Stimulated activated CD4-positive, alpha-beta T cell treated with anti-CD3 and anti-CD28 coated beads, Interleukin-15, amount 100 ng/mL, for 1 hour (primary cell): ENCODE measurements at places on chromosomes 6 and 20.
A peak's percentile ranks its signal among the peaks of the same experiment; 100 is the strongest.

GRCh38 chr6:13248053-13248452 is 80.3 kb downstream of the TBC1D7 start:
- DNase-seq: no peak

DNA sequence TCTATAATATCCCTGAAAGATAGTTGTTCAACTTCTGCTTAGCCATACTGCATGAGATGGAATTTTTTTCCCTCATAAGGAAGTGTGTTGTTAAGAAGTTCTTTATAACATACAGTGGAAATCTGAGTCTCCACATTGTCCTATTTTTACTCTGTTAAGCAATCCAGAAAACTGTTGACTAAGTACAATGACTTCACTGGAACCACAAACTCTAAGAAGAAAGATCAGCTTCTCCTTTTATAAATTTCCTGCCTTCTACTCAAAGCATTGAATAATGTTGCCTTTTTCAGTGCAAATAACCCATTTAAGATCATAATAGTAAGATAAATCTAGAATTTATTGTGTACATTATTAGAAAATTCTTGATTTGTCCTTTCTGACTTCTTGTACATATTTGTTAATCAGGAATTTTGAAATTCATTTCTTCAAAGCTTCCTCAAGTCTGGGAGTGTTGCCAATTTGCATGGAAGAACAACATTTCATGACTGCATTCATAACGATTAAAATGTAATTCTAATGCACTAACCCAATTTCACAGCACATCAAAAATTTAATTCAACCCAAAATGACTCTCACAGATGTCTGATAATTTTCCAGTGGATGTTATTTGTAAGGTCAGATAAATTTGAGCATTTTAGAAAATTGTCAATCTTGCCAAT is 45.6 kb upstream of the ANKEF1 start:
- no peak for DNase-seq

DNA sequence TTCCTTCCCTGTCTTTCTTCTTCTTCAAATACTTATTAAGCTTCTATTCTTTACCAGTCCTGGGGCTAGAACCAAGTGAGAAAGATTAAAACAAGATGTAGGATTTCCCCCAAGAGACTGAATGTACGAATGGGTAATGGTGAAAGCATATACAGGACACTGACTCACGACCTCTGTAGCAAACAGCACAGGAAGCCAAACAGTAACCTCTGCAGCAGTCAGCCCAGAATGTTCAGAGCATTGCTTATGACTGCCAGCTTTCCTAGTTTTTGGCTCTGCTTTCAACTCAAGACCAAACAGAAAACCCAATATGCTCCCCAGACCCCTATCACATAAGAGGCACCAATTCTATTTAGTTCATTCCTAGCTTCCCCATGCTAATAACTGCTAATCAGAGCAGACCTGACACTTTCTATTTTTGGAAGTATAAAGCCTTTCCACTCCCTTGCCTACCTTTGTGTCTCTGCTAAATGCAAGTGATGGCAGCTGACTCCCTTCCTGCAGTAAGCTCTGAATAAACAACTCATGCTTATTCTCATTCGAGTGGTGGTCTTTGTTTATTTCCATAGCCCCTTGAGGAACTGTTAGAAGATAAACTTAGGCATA is 690.6 kb downstream of the EPM2A start:
- DNase-seq: no peak

- no peak for DNase-seq
Observed at GRCh38 chr6:16301511-16301910, 63.1 kb downstream of the GMPR start.

DNA sequence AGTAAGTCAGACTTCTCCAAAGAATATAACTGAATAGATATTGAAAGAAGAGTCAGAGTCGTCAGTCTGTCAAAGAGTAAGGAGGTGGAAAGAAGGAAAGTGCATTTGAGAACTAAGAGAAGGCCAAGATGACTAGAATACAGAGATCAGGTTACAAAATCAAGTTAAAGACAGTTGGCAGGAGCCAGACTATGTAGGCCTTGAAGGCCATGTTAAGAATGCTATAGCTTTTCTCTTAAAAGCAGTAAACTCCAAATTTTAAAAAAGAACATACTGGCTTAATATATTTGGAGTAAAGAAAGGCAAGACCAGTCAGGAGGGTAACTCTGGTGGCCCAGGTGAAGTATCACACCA is 68.8 kb downstream of the IBTK start:
- DNase-seq: no peak

GRCh38 chr6:19578481-19578880 is 258.7 kb upstream of the ID4 start:
- no peak for DNase-seq

- no peak for DNase-seq
Observed at GRCh38 chr20:13778827-13779226, 5.9 kb downstream of the ESF1 start.

DNA sequence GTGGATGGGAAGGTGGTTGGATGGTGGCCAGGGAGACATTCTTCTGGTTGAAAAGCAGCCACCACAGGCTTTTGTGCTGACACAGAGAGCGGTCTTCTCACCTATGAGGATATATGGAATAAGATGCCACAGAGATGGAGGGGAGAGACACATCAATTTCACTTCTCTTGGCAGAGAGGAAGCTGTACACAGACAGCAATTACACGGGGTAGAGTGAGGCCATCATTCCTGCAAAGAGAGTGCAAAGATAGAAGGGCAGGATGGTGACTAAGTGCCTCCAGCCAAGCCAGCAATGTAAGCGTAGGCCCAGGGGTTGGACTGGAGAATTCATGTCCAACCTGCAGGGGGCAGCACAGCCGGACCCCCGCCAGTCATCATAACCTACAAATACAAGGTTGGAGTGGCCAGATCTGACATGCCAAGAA is 56.4 kb downstream of the NRN1 start:
- DNase-seq: no peak

GRCh38 chr20:54068495-54068894 is 1.9 kb downstream of the BCAS1 start:
- no peak for DNase-seq

GRCh38 chr6:166346965-166347364 is 4.6 kb upstream of the SFT2D1 start:
- no peak for DNase-seq

GRCh38 chr20:54474866-54475265 is 527 bp upstream of the DOK5 start:
- no peak for DNase-seq

DNA sequence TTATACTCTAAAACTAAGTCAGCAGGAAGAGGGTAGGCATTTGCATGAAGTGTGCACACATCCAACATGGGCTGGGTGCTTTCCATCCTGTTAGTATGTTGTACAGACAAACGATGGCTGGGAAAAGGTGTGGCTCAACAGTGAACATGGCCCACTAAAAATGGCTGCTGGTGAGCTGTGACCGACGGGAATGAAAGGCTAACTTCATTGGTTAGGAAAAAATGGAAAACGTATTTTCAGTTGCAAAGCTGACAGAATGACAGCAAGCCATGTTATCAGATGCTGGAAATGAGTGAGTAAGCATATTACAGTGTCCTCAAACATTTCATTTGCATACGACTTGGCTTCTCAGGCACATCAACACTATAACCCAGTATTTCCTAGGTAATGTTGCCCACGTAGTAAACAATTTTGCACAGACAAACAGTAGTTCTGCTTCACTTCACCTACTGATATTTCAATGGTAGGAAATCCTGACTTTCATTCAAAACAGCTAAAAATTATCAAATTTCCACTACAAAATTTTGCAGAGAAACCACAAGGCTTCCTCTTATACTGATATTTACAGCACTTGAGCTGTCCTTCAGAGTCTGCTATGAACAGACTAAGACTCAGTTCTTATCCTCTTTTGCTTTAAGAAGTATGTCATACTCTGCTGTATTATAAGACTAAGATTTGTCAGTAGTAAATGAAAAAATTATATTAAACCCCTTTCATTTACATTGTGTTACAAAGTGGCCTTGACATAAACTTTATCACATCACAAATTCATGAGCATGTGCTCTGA is 98.9 kb downstream of the IRF4 start:
- no peak for DNase-seq

DNA sequence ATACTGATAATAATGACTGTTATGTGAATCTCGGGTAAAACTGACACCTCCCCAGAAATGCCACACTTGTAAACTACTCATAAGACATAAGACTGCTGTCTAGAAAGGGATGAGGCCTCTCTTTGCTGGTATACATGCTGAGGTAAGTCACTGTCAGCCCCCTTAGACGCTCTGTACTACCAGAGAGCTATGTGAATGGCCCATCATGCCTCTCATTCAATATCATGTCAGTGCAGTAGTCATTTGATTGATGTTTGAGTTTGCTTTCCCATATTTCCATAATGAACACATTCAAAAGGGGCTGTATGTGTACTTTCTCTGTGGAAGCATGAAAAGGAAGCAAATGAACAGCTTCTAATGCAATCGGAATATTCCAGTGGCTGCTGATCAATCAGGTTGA is 119.4 kb upstream of the AGPAT4 start:
- DNase-seq: no peak

DNA sequence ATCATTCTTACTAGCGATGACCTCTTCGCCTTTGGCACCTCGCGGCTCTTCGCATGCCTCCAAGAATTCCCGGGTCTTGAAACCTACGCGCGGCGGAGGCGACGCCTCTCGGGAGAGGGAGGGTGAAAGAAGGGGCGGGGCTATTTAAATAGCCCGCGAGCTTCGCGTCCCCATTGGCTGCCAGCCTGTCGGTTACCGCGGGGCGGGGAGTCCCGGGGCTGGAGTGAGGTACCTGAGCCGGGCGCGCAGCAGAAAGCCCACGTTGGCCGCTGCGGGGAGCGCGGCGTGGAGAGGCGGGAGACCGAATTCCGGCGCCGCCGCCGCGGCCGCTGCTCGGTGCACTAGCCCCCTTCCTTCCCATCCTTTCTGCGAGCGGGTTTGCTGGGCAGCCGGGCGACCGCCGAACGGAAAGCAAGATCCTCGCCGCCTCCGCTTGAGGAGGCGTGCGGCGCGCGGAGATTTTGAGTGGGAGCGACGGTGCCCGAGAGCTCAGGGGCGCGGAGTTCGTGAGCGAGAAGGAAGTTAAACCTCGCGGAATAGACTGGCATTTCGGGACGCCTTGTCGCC is at the start of gene BMP6:
TSS of gene BMP6 (plus strand) at position 251 of the 567 bp plus-strand sequence. CDS start 857 bp downstream, outside the sequence.
- peak; percentile 38 for DNase-seq

GRCh38 chr6:33050014-33050810 is 23.2 kb downstream of the HLA-DPA1 start:
- DNase-seq: no peak

DNA sequence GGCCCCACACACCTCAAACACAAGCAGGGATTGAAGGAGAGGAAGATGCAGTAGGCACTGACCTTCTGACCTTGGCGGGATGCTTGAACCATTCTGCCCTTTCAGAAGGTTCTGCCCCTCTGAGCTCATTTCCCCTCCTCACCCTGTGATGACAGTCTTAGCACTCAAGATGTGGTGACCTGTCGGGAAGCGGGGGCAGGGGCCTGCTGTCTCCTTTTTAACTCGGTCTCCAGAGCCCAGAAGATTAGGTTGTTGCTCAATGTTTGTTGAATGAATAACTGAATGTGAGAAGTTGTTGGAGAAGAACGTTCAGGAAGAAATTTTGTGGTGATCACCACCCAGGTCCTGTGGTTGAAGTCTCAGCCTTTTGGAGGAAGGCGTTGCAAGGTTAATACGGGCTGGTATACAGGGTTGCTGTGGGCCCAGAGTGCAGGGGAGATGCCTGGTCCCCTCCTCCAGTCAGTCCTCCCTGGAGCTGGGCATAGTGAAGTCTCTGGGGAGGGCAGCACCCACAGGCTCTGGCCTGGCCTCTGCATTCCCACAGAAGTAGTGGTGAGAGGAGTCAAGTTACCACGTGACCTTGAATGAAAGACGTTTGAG is 49.7 kb upstream of the FUCA2 start:
- DNase-seq: no peak

- no peak for DNase-seq
Observed at GRCh38 chr20:36173451-36173933, 19.0 kb downstream of the EPB41L1 start.

DNA sequence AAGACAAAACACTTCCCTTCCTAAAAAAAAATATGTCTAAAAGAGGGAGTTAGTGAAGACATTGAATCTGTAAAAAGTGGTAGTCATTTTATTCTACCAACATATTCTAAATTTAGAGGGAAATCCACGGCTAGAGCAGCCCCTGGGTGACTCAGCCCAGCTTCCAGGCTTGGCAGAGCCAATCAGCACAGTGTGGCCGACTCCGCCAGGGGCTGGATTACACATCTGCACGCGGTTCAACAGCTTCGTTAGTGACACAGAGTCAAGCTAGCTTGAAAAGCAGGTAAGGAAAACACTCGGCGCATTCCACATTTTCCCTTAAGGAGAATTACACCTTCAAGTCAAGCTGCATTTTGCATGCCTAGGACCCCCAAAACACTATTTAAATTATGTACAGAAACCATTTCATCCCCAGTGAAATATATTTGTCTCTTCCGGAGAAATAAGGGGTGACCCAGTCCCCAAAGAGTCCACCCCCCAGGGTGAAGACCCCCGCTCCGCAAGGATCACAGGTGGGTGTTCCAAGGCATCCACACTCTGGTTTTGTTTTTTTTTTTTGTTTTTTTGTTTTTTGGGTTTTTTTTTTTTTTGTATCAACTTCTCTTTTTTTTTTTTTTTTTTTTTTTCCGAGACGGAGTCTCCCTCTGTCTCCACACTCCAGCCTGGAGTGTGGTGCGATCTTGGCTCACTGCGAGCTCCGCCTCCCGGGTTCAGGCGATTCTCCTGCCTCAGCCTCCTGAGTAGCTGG is 58.4 kb upstream of the ARID1B start:
- no peak for DNase-seq

GRCh38 chr6:135094403-135094821 is 39.8 kb upstream of the HBS1L start:
- DNase-seq: no peak

GRCh38 chr20:24337069-24337468 is 132.4 kb upstream of the SYNDIG1 start:
- DNase-seq: no peak

GRCh38 chr6:163754866-163755265 is 340.3 kb downstream of the QKI start:
- DNase-seq: no peak

- DNase-seq: no peak
Observed at GRCh38 chr6:164099269-164099865, 684.8 kb downstream of the QKI start.

- DNase-seq: no peak
Observed at GRCh38 chr6:20200761-20201630, 11.3 kb downstream of the MBOAT1 start.

GRCh38 chr6:57108691-57109090 is 18.7 kb downstream of the ZNF451 start:
- no peak for DNase-seq
